ENCODE measurements at places on chromosomes 7 and 10.

GRCh38 chr7:96663457-96663856 lies 46.2 kb downstream of the SEM1 start:
- DNase-seq, result no peak

DNA sequence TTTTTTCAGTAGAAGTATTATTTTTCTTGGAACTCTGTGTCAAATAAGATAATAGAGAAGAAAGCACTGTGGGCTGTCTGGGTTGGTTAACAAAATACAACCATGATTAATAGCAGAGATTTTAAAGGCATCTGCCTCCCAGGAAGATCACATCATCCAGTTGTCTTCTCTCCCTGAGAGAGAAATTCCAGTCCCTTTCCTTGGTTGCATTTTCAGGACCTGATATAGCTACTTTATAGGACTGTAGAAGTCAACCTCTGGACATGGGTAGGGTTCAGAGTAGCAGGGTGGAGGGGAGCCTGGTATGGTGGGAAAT lies 309.9 kb upstream of the IGFBP3 start:
- DNase-seq, result no peak

DNA sequence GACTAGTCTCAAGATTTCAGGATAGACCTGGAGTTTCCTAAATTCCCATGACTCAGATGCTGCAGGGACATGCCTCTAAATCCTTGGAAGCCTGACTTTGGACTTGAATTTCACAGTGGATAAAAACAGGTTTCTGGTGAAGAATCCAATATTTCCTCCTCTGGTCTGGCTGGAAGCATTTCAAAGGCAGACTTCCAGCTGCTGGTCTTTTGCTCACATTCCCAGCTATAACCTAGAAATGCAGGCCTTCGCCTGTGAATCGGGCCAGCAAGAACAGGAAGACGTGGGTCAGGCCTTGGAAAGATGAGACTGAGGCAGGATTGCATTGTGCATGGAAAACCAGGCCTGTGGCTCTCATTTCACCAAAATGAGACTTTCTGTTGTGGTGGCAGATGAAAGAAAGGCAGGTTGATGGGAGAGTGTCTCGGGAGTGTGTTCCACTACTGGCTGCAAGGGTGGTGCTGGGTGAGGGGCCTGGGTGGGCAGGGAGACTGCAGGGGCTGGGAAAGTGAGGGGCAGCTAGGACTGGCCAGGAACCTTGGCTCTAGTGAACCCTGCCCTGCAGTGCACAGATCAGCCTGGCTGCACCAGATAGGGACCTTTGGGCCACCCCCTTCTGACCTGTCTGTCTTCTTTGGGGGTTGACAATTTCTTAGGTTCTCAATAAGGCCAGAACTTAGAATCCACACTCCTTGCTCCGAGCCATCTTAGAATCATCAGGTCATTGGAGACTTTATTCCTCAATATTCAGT lies 488.8 kb upstream of the MKI67 start:
- no peak for DNase-seq

- DNase-seq, result no peak
Measured at GRCh38 chr7:12456506-12456905, 52.8 kb upstream of the VWDE start.

DNA sequence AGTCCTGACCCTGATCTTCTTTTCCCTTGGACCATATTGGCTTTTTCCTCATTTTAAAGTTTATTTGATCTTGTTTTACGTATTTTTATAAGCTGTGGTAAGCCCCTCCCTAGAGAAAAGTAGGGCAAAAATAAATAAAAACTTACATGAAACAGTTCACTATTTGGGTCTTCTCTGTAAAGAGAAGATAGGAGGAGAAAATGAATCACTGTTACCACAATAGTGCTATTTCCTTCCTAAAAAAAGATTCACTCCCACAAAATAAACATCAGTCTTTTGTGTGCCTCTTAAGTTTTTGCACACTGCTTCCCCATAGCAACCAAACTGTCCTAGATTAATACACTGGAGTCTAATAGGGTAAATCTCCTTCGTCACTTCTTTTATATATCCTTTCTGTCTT lies 1.4 kb upstream of the SVIL start:
- no peak for DNase-seq

DNA sequence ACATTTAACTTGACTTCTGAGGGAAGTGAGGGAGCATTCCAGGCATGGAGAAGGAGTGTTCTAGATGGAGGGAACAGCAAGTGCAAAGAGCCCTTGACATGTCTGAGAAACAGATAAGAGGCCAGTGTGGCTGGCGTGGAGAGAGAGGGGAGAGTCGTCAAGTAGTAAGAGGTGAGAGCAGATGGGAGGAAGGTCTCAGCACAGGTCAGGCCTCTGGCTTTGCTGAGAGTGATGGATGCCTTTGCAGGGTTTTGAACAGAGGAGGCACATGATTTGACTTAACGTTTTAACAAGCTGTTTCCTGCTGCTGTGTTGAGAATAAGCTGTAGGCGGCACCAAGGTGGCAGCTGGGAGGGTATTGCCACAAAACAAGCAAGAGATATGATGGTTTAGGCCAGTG lies 97.2 kb downstream of the KAT6B start:
- no peak for DNase-seq
